ENCODE measurements at places on chromosomes 7 and 10. TPM values are rescaled to one million over a fixed set of nuclear protein-coding genes. Genes with fewer than 3 reads are reported as not detected.

Gene LRRN3
- 2.0 TPM for total RNA-seq

Gene HOXA2
- total RNA-seq = 1.2 TPM

Gene LIPK
- total RNA-seq = not detected

Gene CLRN3
- 0.29 TPM for total RNA-seq

Gene AMPH
- 16.4 TPM for total RNA-seq

Gene OTUD1
- 13.8 TPM for total RNA-seq

Gene NKX2-3
- total RNA-seq = 2.8 TPM

Gene GPNMB
- 183 TPM for total RNA-seq

Gene ATOH7
- total RNA-seq = not detected

Gene R3HCC1L
- 7.2 TPM for total RNA-seq

Gene AOC1
- 0.67 TPM for total RNA-seq

Measured in mesenteric fat pad (tissue), 1 donor.